Right renal cortex interstitium (tissue), 3 donors: ENCODE measurements at places on chromosomes 6 and 20. TPM values are rescaled to one million over a fixed set of nuclear protein-coding genes. Genes with fewer than 3 reads are reported as not detected.

The ETV7 gene
- polyA plus RNA-seq, result 0.08 TPM

The CUTA gene
- polyA plus RNA-seq, result 246 TPM

The AIF1 gene
- polyA plus RNA-seq, result 87.4 TPM

The CRISP2 gene
- polyA plus RNA-seq, result 0.15 TPM

The BHLHE23 gene
- polyA plus RNA-seq, result not detected

The ACSS2 gene
- 44.1 TPM for polyA plus RNA-seq

The SMLR1 gene
- 1.9 TPM for polyA plus RNA-seq

The TAP2 gene
- 12.4 TPM for polyA plus RNA-seq

The HLA-DQA2 gene
- not detected for polyA plus RNA-seq

The TBX18 gene
- polyA plus RNA-seq, result 6.5 TPM

The SLC35D3 gene
- 0.11 TPM for polyA plus RNA-seq

The TAGAP gene
- polyA plus RNA-seq, result 0.49 TPM

The TRAPPC3L gene
- 0.50 TPM for polyA plus RNA-seq

The STMND1 gene
- 0.26 TPM for polyA plus RNA-seq

The GTSF1L gene
- not detected for polyA plus RNA-seq

The OPRL1 gene
- polyA plus RNA-seq, result 1.1 TPM

The ZSCAN31 gene
- 10.7 TPM for polyA plus RNA-seq

The EDEM2 gene
- polyA plus RNA-seq, result 17.1 TPM

The PEDS1 gene
- 24.6 TPM for polyA plus RNA-seq

The SGK2 gene
- 32.8 TPM for polyA plus RNA-seq

The EYA4 gene
- 15.8 TPM for polyA plus RNA-seq

The EFCAB8 gene
- not detected for polyA plus RNA-seq
